Stimulated activated naive CD4-positive, alpha-beta T cell treated with Interleukin-2 at 50 U/mL for 16 hours (primary cell): ENCODE measurements at places on chromosomes 5 and 9.

DNA sequence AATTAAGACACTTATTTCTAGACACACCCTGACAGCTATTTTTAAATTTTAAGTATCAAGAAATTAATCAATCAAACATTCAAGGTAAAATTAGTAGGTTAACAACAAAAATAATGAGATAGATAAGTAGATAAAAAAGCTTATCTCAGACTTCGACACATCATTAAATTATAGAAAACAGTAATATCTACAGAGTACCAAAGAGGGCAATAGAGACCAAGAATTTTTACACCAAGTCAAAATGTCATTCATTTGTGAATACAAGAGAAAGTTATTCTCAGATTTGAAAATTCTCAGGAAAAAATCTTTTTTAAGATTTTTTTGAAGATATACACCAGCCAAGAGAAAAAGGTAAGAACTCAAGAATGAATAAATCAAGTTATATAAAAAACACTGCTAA, 445.6 kb downstream of the ACTL7B start:
- no peak for DNase-seq

DNA sequence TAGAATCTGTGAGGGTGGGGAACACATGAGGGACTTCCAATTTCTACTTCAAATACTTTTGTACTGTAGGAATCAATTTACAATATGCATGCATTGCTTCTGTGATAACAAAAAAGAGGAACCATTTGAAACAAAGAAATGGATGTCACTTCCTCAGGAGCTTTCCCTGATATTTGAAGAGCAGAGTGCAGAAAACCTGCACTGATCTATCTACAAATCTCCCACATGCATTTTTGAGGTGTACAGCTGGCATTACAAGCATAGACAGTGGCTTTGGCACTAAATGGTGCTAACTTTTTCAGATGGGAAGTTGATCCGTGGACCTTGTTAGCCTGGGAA, 27.7 kb downstream of the YIPF5 start:
- DNase-seq = no peak

DNA sequence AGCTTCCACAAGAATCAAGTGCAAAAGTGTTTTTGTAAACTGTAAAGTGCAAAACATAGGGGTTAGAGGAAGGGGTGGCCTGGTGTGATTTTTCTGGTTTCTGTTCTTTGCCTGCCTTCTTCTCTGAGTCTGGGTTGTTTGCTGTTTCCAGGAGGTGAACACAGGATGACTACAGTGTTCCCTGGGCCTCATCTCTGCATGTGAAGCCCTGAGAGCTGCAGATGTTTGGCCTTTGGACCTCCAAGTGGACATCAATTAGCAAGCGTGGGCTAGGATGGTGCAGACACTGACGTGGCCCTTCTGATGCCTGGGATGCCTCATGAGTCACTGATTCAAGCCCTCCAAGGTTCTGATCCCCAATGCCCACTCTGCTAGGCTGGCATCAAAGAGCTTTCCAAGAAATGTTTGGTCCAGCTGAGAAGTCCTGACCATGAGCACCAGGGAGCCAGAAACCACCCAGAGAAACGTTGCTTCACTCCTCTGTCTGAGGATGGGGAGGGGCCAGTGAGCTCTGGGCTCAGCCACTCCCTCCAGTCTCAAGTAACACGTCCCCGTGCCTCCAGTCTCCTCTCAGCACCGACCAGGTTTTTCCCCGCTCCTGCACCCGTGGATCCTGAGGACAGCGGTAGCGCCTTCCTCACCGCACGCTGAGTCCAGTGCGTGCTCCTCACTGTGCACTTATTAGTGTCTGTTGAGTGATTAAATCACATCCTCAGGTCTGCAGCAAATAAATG, 7.6 kb downstream of the IL9 start:
- DNase-seq = no peak

DNA sequence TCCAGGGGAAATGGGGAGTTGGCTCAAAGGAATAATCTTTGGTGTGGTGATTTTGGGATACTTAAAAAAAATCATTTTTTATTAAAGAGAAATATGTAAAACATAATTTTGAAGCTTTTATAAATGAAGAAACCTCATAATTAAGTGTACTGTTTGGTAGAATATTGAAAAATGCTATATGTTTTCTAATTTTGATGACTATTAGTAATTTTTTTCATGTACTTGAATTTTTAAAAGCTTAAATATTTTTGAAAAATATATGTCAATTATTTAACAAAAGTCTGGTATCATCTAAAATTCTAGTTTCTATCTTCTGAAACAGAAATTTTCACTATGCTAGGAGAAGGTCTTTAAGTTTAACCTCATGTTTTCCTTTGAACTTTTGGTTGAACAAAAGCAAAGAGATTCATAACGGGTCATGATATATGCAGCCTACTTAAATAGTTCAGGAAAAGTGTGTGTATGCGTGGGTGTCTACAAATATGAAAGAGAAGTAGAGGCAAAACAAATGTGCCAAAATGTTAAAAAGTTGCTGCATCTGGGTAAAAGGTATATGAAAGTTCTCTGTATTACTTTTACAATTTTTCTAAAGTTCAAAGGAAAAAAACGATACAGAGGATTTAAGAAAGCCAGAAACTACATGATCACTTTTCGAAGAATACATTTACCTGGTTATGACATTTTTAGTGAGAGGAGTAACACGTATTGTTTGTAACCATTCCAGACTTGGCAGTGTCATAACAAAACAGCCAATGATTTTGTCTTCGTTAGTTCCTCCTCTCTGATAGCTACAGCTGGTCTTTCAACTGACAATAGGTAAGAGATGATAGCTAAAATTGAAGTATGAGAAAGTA, 117.3 kb upstream of the TNFAIP8 start:
- DNase-seq = no peak

- no peak for DNase-seq
Observed at GRCh38 chr5:74019923-74020322, 393.9 kb downstream of the ARHGEF28 start.

DNA sequence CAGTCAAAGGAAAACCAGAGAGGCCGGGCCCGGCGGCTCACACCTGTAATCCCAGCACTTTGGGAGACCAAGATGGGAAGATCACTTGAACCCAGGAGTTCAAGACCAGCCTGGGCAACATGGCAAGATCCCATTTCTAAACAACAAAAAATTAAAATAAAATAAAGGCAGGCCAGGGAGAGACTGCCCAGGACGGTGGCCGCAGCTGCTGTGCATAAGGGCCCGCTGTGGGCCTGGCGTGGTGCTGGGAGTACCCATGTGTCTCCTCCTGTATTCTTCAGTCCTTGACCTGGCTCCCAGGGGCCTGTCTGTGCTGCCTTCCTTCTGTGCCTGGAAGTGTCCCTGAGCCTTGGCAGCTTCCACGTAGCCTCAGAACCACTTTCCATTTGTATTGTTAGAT, 56.8 kb upstream of the CNOT6 start:
- no peak for DNase-seq

GRCh38 chr5:150068472-150068871, 17.9 kb downstream of the CSF1R start:
- no peak for DNase-seq

- DNase-seq = no peak
Observed at GRCh38 chr5:4518903-4519672, 621.0 kb upstream of the ADAMTS16 start.

- no peak for DNase-seq
Observed at GRCh38 chr9:110815361-110815760, 146.8 kb downstream of the MUSK start.

DNA sequence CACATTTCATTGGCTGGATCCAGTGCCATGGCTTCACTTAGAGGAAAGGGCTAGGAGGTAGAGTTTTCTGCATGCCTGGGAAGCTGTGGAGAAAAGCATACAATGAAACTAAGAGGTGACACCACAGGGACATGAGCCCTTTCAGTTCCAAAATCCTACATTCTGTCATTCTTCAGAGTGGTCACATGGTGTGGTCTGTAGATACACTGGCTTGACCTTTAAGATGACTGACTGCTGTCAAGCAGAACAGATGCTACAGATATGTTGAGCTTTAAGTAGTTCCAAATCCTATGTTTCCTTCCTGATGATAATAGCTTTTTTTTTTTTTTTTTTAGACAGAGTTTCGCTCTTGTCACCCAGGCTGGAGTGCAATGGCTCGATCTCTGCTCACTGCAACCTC, 26.2 kb downstream of the DMRT3 start:
- no peak for DNase-seq
